ENCODE measurements at places on chromosomes 4 and X. TPM values are rescaled to one million over a fixed set of nuclear protein-coding genes. Genes with fewer than 3 reads are reported as not detected.

Gene PCYT1B
- total RNA-seq, result 1.0 TPM

Gene CLDN22
- total RNA-seq, result not detected

Gene SMIM9
- total RNA-seq, result not detected

Gene CUL4B
- 50.4 TPM for total RNA-seq

Gene VCX3A
- total RNA-seq, result not detected

Gene CYSLTR1
- total RNA-seq, result 1.0 TPM

Gene AMER1
- 4.2 TPM for total RNA-seq

Gene BMX
- not detected for total RNA-seq

DNA sequence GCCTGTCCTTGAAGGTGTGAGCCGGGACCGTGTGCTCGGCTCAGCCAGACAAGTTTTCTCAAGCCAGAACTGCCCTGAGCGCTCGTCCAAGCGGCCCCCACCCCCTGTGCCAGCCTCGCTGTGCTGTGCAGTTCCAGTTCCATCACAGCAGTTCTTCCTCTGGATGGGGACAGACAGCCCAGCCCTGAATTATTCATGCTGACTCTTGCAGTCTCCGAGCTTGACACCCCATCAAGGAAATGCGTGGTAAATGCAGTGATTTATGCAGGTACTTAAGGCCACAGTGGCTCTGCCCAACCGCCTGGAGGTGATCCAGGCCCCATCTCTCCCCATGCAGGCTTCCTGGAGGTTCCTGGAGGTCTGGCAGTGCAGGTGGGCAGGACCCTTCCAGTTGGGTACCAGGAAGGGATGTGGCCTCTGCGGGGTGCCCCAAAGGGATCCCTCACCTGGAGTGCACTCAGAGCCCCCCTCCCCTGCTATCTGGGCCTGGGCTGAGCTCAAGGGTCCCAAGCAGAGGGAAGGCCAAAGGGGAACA, 44.8 kb upstream of the HMX1 start:
- DNase-seq, result no peak

DNA sequence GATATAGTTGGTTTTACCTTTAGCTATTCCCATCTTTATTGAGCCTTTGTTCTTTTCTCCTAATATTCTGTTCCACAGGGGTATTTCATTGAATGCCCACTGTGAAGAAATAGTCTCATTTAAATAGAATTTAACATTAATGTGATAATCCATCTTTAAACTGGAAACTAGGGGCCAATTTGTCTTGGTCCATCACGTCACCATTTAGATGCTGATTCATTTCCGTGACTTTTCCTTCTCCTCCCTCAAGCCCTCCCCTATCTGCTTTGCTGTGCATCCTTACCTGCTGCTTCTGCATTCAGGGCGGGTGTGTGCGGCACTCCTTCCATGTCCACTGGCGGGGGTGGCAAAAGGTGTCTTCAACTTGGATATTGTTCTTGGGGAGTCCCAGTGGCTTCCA, 241.1 kb downstream of the FBXW7 start:
- no peak for DNase-seq

DNA sequence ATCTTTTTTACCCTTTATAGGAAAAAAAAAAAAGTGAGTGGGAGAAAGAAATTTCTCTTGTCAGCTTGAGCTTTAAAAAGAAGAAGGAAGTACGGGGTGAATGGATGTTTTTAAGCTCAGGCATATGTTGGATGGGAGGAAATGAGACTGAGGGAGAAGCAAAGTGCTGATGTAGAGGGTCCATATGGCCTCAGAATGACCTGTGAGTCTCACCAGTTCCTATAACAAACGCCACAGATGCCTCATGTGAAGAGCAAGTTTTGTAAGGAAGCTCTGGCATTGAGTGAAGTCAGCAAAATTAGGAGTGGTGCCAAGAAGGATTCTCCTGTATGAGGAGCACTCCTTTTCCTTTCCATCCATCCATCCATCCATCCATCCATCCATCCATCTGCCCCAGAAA, 214.6 kb downstream of the PTTG2 start:
- no peak for DNase-seq

DNA sequence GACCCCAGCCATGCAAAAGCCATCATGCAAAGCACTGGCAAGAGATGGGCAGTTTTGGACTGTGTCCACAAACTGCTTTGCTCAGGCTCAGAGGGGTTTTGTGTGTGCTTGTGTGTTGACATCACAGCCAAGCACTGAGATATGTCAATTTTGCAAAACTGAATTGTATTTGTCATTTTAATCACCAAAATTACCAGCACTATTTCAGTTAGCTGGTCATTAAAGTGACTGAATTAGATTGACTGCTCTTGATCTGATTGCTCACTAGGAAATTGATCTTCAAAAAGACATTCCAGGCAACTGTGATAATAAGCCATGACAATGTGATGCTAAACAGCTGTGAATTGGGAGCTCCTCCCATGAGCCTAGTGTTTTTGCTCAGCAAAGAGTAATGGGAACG, 337.3 kb upstream of the GNPDA2 start:
- DNase-seq, result no peak

- no peak for DNase-seq
Observed at GRCh38 chr4:134327274-134328122, 125.9 kb upstream of the PABPC4L start.

GRCh38 chrX:120350450-120351138, 11.3 kb upstream of the ATP1B4 start:
- no peak for DNase-seq

- DNase-seq, result no peak
Observed at GRCh38 chr4:53527326-53527725, 64.0 kb downstream of the LNX1 start.

- no peak for DNase-seq
Observed at GRCh38 chr4:111502626-111503025, 642.6 kb upstream of the FAM241A start.

DNA sequence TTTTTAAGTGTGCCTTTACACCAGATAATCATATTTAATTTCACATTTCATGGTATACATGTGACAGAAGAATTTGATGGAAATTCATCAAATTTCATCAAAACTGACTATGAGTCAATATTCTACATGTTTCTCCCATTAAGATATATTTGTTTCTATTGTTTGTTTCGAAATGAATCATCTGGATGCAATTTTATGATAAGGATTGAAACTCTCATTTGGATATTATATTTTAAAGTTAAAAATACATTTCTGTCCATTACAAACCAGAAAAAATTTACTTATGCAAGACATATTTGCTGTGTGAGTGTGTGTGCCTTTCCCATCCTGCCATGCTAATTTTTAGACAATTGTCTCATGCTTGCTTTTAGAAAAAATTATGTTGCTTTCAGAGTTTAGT, 52.2 kb downstream of the SULT1B1 start:
- no peak for DNase-seq

- DNase-seq, result no peak
Observed at GRCh38 chr4:128354205-128354821, 66.7 kb upstream of the PGRMC2 start.

GRCh38 chr4:182144626-182145333, 98.4 kb upstream of the TENM3 start:
- DNase-seq, result peak; percentile 86

GRCh38 chr4:25160714-25161592, 704 bp upstream of the SEPSECS start:
- DNase-seq, result no peak

DNA sequence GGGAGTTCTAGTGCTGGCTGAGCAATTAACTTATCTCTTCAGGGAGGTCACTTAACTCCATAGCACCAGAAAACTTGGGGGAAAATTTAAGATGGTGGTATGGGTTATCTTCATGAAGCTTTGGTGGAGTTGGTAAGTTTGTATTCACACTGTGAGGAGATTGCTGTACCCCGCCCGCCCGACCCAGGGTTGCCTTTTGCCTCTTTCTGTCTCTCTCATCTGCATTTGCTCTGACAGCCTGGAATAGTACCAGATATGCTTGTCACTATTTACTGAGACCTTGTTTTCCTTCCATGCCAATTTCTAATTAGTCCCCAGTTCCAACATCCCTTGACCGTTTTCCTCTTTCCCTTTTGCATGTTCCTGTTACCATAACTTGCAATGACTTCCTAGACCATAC, 33.1 kb upstream of the ARHGEF9 start:
- no peak for DNase-seq

DNA sequence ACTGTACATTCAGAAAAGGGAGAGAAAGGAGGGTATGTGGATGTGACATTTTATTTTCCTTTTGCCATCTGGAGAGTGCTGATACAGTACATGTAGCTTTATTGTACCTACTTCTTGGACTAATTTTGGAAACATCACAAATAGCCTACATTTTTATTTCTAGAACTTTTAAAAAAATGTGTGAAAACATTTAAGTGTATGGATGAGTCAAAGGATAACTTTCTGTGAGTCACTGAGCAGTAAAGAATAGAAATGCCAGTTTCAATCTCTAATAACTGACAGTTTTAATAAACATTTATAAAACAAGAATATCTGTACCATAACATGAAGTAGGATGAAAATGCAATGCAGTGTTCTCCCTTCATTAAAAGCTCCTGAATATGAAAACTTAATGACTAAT, 374.4 kb upstream of the NWD2 start:
- DNase-seq, result no peak

GRCh38 chr4:105236202-105236915, 89.7 kb downstream of the TET2 start:
- no peak for DNase-seq

GRCh38 chrX:57368158-57368557, 81.7 kb downstream of the FAAH2 start:
- DNase-seq, result no peak

DNA sequence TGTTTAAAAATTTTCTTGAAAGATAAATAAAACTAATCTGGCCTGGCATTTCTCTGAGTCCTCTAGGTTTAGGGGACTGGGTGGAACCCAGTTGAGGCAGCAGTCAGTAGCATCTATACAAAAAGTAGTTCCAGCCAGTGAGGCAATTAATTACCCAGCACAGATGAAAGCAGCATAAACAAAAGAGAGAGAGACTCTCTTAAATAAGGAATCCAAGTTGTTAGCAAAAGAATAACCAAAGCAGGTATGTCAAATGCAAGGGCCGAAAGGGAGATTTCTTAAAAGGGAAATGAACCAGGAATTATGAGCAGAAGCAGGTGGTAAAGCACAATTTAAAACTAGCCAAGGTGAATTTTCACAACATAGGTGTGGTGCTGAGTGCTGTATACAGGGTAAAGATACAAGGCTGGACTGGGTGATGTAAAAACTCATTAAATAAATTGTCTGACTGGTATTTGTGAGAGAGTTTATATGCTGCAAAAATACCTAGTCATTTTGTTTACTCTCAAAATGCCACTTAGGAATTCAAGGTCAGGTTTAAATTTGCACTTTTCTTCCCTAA, 94.6 kb upstream of the GALNT7 start:
- no peak for DNase-seq
